ENCODE measurements at places on chromosomes 7 and 10.

- no peak for DNase-seq
Observed at GRCh38 chr7:754531-755412, 27.7 kb upstream of the PRKAR1B start.

DNA sequence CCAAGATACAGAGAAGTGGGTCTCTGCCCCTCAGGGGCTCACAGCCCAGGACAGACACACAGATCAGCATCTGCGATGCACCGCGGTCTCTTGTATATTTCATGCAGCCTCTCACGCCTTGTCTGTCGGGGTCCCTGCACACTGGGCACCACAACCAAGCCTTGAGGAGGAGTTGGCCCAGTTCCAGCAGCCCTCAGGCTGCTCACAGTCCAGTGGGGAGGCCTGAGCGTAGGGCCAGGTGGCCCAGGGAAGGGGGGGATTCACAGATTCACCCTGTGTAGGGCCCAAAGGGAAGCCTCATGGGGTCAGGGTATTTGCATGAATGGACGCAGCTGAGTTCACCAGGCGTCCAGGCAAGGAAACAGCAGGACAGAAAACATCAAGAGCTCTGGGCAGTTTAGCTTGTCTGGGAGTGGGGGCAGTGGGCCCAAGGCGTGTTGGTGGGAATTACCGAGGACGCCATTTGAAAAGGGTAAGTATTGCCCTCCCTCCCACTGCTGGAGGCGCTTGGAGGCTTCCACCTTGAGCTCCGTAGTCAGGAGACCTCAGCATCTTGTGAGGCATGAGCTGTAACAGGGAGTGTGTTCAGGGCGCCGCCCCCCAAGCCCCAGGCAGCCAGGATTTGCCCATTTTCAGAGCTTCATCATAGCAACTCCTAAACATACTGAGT is 129.1 kb upstream of the CHST15 start:
- no peak for DNase-seq

- DNase-seq, result no peak
Observed at GRCh38 chr7:116770941-116771340, 91.4 kb upstream of the CAPZA2 start.

DNA sequence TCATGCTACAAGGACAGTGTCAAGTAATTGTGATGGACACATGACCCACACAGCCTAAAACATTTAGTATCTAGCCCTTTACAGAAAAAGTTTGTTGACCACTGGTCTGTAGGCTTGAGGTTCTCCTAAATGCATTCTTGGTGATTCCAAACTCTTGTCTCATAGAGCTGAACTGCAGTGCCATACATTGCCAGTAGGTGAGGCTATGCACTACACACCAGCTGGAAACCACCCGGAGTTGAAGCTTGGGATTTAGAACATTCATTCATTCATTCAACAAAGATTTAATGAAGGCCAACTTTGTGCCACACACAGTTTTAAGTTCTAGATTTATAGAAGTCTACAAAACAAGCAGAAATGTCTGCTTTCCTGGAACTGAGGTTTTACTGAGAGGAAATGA is 77.3 kb upstream of the TCF7L2 start:
- DNase-seq, result no peak

DNA sequence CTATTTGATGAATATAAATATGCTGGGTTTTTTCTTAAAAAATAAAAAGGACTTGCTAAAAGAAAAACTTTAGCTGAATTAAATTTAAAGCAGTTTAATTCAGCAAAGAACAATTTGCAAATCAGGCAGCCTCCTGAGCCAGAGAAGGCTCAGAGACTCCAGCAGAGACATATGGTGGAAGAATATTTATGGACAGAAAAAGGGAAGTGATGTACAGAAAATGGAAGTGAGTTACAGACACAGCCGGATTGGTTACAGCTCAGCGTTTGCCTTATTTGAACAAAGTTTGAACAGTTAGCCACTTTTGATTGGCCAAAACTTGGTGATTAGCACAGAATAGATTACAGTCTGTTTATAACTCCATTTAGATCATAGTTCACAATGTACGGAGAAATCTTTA is 110.3 kb downstream of the GAD2 start:
- no peak for DNase-seq

GRCh38 chr7:106042196-106042611 is 69.9 kb downstream of the SYPL1 start:
- no peak for DNase-seq

DNA sequence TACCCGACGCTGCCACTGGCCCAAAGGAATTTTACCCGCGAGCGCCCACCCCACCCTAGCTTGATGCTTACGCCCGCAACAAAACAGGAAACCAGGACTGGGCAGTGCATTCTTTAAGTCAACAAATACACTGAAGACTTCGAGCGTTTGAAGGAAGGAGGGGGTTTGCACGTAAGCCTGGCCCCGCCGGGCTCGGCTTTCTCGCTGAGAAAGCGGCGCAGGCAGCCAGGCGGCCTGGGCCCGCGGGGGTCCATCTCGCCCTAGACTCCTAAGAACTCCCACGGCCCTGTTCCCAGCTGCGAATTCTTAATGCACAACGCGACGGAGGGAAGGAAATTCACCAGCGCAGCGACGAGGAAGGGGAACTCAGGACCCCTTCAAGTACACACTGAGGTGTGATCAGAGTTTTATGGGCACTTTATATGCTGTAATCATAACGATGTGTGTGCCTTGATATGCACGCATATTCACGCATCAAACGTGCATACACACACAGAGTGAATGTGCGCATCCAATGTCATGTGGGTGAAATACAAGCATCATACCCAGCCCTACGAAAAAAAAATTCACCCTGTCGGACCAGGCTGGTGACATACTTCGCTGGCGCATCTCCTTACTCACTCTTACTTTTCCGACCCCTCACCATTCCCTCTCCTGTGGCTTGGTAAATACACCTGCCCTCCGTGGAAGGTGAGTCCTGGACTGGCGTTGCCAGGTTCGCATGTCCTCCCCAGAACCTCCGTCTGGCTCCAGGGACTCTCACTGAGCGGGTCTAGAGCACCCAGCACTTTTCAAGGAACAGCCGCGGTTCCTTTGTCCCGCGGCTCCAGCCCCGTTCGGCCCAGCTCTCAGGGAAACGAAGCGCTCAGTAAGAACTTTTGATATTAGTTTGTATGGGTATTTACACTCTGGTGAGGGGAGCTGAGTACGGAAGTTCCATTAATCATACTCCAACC is 5.7 kb upstream of the HOXA13 start:
- DNase-seq, result no peak

DNA sequence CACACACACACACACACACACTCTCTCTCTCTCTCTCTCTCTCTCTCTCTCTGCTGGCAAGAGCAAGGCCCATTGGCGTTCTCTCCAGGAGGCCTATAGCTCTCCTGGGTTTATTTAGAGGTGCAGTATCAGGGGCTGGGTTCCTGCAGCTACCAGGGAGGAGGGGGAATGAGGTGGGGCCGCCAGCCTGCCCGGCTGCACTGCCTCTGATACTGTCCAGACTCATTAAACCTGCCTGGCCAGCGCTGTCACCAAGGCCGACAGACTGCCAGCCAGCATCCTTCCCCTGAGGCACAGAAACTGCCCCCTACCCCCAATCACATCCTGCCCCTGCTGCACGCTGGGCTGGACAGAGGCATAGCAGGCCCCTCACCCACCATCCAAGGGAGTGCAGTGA is 4.3 kb downstream of the PRRT4 start:
- DNase-seq, result no peak

GRCh38 chr7:91832493-91833045 is 47.9 kb downstream of the MTERF1 start:
- DNase-seq, result no peak

Data from Caki2 (cell line).